ENCODE measurements at places on chromosomes 7 and 10.

- no peak for DNase-seq
Observed at GRCh38 chr10:131870831-131871672, 29.8 kb upstream of the PPP2R2D start.

DNA sequence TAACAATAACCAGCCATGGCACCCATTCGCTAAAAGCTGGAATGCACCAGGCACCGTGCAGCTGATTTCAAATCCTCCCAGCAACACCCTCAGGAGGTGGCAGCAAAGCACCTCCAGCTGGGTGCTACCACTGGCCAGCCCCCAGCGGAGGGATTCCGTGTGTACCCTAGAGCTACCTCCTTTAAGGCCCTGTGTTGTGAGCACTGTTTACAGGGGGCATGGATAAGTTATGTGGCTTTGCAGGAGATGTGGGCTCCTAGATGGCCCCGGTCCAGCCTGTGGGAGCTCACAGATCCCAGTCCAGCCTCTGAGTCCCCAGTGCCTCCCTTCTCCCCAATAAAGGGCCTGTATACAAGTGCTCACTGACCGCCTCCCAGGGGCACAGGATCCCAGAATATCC is 27.1 kb downstream of the TNRC18 start:
- no peak for DNase-seq

- no peak for DNase-seq
Observed at GRCh38 chr10:18179891-18180290, 39.7 kb downstream of the CACNB2 start.

DNA sequence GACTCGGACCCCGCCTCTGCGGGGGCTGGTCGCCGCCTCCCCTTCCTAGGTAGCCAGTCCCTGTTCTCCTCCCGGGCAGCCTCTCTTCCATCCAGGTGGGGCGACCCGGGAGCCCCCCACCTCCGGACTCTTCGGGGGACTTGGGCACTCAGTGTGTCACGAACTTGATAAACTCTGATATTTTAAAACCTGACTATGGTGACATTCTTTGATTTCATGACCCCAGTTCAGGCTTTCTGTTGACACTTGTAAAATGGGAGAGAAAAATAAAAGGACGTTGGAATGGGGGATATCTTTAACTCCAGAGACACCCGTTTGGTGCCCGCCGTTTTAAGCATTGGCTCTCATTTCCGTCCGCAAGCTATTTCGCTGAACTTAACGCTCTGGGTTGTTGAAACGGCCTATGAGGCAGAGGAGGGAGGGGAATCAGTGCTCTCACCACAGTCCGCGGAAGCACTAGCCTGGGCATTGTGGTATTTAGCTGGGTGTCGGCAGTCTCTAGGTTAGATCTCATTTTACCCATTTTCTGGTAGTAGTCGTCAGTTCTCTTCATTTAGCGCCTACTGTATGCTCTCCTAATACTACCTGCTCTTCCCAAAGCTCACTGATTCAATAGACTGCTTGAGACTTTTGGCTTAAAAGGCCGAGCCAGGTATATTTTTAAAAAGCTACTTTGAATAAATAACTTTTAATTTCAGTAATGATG is 738 bp downstream of the VPS26A start:
- no peak for DNase-seq

GRCh38 chr10:116587878-116588591 is 2.7 kb upstream of the PNLIPRP1 start:
- no peak for DNase-seq

DNA sequence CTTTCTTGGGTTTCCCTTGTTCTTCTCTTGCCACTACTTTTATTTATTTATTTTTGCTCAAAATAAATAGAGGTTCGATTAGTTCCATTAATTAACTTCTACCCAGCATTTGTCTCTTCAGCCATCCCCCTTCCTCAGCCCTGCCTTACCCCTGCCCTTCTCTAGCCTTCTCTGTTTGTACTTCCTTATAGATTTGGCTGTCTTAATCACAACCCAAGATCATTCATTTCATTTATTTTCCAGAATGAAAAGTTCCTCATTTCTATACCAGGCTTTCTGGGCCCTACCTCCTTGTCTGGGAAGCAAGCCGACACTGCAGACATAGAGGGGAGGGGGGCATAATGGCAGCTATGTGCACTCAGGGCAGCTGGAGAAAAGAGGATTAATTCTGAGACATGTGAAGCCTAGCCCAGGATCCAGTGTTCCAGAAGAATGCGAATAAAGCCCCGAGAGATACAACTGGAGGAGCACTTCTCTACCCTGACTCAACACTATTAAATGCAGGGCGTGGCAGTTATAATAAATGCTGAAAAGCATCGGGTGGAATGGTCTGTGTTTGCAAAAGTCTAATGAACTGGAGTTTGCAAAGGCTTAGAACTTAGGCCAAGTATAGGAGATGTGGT is 6.4 kb upstream of the PDCD4 start:
- no peak for DNase-seq

DNA sequence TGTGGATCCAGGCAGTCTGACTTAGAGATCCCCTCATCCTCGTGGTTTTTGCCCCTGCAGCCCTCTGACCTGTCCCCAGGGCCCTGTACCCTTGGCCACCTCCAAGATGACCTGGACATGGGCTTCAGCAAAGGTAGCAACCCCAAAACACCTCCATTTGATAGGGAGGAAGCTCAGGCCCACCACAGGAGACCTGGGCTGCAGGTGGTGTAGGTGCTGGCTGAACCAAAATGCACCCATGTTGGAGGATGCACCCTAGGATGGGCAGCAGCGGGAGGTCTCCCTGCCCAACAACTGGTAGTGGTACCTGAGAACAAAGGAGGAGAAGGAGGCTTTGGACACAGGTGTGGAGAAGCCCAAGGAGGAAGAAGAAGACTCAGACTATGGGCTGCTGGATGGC is 188.7 kb downstream of the ZNF716 start:
- no peak for DNase-seq

DNA sequence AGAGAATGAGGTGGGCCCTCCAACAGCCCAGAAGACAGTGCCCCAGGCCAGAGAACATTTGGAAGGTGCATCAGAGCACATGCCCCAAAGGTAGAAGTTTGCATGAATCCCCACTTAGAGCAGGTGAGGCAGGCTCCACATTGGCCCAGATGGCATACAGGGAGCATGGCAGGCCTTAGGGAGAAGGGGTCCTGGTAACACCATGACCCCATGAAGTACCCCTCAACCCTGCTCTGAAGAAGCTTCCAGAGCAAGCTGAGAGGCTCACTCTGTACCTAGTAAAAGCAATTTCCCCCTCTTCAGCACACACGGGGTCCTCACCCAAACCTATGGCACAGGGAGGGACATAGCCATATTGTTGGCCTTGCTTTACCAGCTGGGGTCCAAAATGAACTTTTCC is 162.6 kb downstream of the BUB3 start:
- DNase-seq: no peak

DNA sequence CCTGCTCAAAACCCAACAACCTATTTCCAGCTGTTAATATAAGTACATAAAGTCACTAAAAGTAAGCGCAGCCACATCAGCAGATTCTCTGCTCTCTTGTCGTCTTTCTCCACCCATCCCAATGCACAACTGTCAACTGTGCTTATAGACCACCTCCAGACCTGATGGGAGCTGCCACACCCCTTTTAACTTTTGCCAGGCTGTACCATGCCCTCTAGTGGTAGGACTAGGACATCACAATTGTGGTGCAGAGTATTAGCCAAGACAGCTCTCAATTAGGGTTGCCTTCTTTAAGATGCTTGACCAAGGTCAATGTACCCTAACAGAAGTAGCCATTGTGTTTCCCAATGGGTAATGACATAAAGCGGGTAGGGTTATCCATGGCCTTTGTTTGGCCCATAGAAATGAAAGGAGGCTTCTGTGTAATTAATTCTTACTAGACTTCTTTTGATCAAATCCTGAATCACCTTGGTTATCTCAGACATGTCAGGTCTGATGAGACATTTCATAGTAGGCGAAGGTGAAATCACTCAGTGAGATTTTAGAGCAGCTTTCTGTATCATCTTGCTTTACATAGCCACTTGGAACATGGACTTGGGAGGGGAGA is 68.1 kb downstream of the SCRN1 start:
- DNase-seq: no peak

- DNase-seq: no peak
Observed at GRCh38 chr7:46315891-46316290, 394.8 kb upstream of the IGFBP3 start.

GRCh38 chr7:50228148-50228547 is 76.4 kb upstream of the IKZF1 start:
- DNase-seq: no peak

GRCh38 chr10:116633216-116633600 is 12.5 kb downstream of the PNLIPRP2 start:
- no peak for DNase-seq

DNA sequence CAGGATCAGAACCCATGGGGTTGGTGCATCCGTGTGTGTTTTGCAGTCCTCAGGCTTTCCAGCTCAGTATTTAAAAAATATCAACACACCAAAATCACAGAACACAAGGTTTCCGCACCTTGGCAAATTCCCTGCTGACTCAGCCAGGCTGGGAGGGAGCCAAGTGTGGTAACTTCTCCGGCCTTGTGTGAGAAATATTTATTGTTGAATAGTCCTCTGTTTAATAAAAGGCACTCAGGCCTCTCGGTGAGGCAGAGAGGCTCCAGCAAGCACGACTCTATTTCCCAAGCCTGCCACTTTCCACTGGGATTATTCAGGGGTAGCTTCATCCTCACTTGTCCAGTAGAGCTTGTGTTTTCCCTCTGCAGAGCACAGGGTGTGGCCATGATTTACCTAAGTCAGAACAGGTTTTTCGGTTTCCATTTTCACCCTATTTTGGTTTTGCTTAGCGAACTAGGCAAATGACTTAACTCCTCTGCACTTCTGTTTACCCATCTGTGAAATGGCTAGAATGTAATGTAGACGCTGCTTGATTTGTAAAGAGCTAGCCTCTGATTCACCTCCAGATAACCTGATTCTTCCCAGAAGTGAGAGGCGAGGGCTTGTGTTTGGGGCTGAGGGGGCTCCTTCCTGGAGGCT is 13.0 kb upstream of the CHST15 start:
- no peak for DNase-seq

DNA sequence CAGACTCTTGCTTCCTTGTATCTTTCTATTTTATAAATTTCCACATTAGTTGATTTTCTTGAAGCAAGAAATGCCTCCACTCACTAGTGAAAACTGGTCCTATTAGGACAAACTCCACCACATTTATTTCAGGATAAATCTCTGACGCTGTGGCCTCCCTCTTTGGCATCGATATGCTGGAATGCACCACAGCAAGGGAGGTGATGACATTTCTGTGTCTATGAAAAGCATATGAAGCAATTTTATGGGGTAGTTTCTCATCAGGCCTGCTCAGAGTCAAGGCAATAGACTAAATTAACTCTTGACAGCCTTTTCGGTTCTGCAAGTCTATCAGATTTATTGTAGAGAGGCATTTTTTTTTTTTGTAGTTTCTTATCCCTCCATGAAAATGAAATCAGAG is 304.4 kb downstream of the ZEB1 start:
- no peak for DNase-seq

DNA sequence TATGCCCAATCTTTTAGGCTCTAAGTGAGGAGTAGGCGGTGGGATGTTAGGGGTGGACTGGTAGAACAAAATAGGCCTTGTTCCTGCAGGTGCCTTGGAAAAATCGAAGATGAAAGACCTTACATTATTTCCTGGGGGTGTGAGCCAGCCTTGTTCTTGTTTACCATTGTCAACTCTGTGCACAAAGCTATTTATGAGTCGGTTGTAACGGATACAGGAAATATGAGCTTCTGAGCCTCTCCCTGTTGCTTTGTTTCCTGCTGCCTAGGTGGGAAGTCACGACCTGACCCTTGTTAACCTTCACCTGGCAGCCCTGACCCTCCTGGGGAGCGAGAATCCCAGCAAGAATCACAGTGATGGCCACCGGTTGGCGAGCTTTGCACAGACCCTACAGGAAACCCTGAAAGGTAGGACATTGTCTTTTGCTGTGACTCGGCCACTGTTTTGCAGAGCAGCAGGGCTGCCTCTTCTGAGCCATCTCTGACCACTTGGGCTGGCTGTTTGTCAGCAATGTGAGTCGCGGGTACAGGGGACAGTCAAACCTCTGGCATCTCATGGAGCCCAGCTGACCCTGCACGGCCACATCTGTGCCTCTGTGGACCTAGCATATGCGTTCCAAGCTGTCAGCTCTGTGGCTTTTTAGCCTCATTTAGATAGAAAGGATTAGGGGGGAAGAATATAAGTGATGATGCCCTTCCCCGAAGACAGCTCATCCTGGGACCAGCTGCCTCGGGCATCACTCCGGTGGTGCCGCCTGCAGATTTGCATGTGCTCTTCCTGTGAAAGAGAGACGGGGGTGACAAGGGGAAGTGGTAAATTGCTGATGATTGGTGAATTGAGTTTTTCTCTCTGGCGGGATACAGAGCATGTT is 102.1 kb upstream of the ANLN start:
- DNase-seq: no peak

DNA sequence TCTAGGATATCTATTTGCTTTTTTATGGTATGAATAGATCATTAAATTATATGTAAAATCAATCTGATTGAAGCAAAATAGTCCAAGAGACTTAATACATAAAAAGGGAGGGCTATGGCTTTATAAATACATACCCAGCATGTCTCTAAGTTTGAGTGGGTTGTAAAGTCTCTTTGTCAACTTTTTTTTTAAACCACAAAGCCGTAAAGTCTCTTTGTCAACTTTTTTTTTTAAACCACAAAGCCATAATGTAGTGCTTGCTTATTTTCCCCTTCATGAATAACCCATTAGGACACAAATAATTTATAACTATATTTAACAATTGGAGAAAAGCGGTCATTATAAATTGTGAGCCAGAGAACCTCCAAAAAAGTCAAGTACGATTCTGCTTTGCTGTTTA is 5.7 kb downstream of the HECTD2 start:
- no peak for DNase-seq

DNA sequence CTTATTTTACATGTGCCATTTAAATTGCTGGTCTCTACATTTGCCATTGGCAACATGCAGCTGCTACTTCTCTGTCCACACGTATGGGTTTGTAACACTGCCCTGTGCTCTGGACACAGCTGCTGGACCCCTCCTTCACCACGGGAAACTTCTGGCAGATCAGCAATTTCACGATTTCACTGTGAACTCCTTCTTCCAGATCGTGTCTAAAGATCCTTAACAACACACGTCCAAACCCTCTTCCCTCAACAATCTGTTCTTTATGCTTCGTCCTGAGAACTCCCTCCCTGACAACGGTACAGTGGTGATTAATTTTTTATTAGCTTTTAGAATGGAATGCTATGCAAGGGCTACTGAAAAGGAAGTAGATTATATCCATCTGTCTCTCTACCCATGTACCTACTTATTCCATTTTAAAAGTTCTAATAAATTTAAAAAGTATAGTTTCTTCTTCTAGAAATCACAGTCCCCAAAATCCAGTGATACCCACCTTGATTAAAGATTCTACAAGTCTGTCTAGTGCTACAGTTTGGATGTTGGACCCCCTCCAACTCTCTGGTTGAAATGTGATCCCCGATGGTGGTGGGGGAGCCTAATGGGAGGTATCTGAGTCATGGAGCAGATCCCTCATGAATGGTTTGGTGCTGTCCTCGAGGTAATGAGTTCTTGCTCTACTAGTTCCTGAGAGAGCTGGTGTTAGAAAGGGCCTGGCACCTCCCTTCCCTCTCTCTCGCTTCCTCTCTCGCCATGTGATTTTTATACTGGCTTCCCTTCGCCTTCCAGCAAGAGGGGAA is 81.0 kb downstream of the KIAA1549 start:
- no peak for DNase-seq

GRCh38 chr10:88730864-88731263 is 24.8 kb downstream of the LIPK start:
- DNase-seq: no peak

GRCh38 chr10:79385804-79386531 is 38.7 kb downstream of the PPIF start:
- DNase-seq: no peak

GRCh38 chr7:105853931-105854419 is 22.4 kb downstream of the ATXN7L1 start:
- no peak for DNase-seq

- DNase-seq: no peak
Observed at GRCh38 chr7:1024331-1024841, 20.0 kb upstream of the GPR146 start.

Measured in esophagus squamous epithelium (tissue), 5 donors.